ENCODE measurements at places on chromosomes 11 and 22. TPM values are rescaled to one million over a fixed set of nuclear protein-coding genes. Genes with fewer than 3 reads are reported as not detected.

TEX12 gene
- 0.78 TPM for polyA plus RNA-seq

GRCh38 chr11:69301455-69302401 lies 7.8 kb downstream of the MYEOV start:
- DNase-seq = no peak

DNA sequence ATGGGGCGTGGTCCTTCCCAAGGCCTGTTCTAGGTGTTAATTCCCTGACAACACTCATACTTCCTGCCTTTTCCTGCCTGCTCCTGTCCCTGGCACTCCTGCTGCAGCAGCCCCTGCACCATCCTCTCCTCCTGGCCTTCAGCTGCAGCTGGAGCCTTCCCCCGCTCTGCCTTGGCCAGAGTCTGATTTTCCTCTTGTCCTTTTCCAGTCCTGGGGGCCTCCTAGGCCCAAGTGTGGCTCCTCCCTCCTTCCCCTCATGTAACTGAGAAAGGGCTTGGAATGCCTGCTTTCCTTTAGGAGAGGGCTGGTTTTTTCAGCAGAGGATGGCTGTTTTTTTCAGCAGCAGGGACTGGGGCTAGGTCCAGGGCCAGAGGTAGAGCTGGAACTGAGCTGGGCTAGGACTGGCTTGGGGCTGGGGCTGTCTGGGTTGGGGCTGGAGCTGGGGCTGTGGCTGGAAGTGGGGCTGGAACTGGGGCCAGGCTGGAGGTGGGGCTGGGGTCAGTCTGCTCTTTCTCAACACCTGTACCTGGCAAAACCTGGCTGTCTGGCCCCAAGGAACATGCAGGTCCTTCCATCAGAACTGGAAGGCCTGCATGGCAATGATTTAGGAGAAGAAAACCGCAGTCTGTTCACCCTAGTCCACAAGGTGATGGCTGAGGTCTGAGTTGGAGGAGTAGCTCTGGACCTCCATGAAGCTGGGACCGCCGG lies 23.6 kb downstream of the ZC3H7B start:
- no peak for DNase-seq

RFPL3 gene
- polyA plus RNA-seq = not detected

GRCh38 chr22:17999851-18000250 lies 24.5 kb downstream of the MICAL3 start:
- DNase-seq = no peak

DNA sequence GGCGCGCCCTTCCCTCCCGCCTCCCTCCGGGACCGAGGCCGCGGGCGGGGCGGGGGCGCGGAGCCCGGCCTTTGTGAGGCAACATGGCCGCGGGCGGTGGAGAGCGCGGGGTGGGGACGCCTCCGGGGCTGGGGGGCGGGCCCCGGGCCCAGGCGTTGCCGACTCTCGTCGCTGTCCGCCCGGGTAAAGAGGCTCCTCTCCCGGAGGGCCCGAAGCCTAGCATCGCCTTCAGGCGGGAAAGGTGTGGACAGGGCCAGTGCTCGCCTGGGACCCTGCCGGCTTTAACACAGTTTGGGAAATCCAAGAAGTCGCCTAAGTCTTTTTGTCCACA lies 369 bp downstream of the DGCR8 start:
- peak; percentile 74 for DNase-seq

All from immature natural killer cell (primary cell).